ENCODE measurements at places on chromosomes 11 and 22. TPM values are rescaled to one million over a fixed set of nuclear protein-coding genes. Genes with fewer than 3 reads are reported as not detected.

DNA sequence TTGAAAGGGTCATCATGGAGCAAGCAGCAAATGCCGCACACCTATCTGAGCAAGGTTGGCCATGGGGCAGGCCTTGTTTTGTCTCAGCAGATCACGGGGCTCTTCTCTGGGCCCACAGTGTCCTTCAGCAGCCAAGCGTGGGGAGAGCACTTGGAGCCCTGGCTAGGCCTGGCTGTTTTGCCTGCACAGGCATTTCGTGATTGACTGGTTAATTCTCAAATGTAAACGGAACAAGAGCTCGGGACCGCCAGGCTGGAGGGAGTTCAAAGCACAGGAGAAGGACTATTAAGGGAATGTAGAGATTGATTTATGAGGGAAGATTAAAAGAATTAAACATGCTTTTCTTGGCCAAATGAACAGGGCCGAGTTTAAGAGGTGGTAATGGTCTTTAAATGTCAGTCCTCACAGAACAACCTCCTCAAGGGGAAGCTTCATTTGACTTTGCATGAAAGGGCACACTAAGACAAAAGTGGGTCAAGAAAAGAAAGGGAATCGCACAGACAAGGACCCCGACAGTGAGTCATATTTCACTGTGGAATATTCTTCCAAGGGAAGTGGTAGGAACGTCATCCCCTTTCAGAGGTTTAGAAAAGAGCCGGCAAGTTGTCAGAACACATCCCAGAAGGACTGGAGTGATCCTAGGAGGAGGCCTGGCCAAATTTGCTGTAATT lies 20.7 kb downstream of the SPON1 start:
- DNase-seq: no peak

NPTXR gene
- 19.7 TPM for total RNA-seq

SMARCB1 gene
- 52.5 TPM for total RNA-seq

- DNase-seq: no peak
Measured at GRCh38 chr22:35316751-35317150, 17.1 kb downstream of the TOM1 start.

ENTHD1 gene
- not detected for total RNA-seq

DNA sequence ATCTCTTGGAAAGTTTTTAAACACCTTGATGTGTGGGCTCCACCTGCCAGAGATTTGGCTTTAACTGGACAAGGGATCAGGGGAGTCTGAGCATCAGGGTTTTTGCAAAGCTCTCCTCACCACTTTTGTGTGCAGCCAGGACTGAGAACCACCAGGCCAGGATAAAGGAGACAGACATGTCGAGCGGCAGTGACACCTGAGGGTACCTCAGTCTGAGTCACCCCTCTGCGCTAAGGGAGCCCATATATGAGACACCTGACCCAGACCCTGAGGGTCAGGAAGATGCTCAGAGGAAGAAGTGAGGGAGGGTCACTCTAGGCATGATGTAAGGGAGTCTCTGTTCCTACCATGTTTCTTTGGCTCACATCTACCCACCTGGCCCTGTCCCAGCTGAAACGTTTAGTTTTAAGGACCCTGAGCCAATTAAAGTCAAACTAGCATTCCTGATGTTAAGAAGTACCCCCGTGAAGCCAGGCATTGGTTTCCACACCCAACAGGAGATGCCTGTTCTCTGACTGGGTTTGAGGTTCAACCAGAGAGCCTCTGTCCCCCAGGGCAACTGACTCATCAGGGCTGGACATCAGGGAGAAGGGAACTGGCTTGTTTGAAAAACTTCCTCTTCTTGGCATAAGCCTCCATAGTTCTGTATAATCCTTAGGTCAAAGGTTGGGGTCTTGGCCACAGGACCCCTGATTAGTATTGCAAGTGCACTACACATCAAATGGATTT lies 72.4 kb upstream of the BIRC3 start:
- no peak for DNase-seq

- DNase-seq: no peak
Measured at GRCh38 chr11:97739932-97740800, 1280.6 kb upstream of the CNTN5 start.

- DNase-seq: no peak
Measured at GRCh38 chr11:113664069-113664980, 41.8 kb downstream of the TMPRSS5 start.

DNA sequence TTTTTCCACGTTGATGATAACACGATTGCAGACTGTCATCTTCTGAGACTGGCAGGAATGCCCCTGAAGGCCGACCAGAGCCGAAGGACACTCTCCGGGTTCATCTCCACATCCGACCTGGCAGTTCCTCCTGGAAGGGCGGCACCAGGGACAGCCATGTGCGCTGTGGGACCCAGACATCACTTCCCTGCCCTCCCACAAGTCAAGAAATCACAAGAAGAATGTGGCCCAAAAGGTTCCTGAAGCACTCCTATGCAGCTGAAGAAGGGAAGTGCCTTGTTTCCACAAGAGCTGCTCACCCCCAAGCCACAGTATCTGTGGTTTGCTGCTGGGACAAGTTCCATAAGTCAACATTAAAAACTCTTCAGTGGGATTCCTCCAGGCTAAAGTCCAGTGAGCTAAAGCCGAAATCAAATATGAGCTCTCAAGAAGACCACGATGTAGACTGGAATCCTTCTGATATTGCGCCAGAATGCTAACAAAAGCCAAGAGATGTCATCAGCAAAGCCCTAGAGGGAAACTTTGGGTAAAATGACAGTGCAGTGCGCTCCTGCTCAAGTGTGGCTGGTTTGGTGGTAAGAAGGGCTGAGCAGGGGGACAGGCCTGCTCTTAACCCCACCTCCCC lies 21.2 kb downstream of the PACSIN2 start:
- DNase-seq: no peak

DNA sequence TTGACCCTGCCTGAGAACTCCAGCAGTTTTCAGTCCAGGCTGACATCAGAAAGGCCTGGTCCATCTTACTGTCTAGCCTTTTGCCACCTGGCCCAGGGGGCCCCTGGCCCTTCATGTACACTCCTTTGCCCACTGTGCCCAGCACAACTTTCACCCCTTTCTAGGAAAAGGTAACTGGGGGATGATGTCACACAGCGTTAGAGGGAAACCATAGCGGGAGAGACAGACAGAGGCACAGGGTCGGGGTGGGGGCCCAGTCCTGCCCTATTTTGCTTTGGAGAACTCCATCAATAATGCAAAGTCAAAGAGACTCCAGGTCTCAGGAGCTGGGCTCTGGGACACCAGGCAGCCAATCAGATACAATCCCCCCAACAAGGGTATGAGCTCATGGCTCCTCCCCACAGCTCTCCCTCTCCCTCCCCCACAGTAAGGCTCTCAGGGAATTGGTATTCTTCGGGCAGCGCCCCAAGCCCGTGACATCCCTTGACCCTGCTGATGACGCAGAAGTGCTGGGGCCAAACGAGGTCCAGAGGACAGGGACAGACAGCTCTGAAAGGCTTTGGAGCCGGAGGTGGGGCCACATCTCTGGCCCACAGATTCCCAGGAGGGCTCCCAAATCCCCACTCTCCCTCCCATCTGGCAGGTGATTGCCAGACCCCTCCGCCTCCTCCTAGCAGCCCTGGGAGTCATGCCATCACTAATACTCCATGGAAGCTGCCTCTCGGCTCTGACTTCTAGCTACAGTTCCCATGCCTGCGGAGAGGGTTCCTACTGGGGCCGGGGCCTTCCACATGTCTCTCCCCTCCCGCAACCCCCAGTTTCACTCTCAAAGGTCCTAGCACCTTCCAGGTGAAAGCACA lies 5.9 kb downstream of the USP2 start:
- peak; percentile 84 for DNase-seq

GRCh38 chr11:33160136-33160535 lies 1.1 kb downstream of the CSTF3 start:
- no peak for DNase-seq
